ENCODE measurements at places on chromosomes 1 and 21.

GRCh38 chr1:84851839-84852238 lies 41.2 kb downstream of the LPAR3 start:
- DNase-seq, result no peak

GRCh38 chr1:38243106-38243505 lies 196.5 kb upstream of the POU3F1 start:
- DNase-seq, result peak; percentile 39

DNA sequence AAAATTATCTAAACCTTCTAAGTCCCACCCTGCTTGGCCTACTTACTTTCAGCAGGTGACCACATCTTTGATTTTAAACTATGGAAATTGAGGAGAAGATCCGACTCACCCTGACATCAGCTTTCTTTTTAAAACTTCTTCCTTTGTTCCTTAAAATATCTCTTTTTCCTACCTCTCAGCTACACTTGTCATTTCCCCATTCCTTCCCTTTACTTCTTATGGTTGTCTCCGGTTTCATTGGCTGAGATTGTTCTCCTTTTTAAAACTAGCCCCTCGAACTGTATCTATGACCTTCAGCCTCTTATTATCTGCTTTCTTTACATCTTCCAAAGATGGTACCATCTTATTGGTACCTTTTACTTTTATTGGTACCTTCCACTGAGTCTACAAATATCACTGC lies 87.8 kb upstream of the NRIP1 start:
- DNase-seq, result no peak

DNA sequence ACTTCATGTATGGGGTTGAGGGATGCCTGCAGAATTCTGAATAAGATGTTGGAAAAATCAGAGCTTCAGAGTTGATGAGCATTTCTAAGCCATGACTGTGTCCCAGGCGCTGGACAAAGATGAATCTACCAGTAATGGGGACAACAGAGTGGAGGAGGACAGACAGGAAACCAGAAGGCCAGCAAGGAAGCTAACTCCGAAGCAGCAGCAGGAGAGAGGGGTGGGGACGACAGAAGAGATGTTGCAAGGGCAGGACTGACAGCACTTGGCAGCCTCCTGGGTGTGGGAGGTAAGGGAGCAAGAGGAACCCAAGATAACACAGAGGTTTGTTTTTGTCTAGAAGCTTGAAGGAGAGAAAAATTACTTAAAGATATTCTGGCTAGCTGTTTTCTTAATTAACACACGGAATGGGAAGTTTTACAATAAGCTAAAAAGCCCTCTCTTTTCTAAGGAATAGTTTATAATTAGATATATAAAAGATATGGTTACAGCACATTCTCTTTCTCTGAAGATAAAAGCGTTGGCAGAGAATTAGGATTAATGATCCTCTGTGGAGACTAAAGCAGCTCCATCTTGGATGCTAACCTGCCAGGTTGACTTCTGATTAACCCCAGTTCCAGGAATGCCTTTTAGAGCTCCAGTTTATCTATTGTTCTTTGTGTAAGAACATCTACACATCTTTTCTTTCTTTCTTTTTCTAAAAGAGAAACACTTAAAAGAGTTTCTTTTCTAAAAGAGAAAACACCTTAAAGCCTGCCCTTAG lies 92.7 kb downstream of the TENT5C start:
- peak; percentile 53 for DNase-seq

DNA sequence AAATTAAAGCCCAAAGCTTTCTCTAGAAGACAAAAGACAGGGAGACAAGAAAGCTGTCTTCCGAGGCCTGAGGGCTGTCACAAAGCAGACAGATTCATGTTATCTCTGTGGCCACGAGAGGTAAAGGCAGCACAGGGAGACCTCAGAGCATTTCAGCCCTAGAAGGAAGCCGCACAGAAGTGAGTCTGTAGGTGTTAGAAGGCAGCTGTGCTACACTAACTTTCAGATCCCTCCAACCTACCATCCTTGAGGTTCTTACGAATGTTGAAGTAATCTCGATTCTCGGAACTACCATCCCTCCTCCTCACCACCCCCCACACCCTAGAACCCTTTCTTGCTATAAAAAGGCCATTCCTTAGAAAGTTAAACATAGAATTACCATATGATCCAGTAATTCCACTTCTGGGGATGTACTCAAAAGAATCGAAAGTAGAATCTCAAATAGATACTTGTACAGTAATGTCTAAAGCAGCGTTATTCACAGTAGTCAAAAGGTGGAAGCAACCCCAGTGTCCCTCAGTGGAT lies 21.5 kb upstream of the LYST start:
- no peak for DNase-seq

- peak; percentile 69 for DNase-seq
Observed at GRCh38 chr1:29698033-29698432, 461.7 kb downstream of the PTPRU start.

DNA sequence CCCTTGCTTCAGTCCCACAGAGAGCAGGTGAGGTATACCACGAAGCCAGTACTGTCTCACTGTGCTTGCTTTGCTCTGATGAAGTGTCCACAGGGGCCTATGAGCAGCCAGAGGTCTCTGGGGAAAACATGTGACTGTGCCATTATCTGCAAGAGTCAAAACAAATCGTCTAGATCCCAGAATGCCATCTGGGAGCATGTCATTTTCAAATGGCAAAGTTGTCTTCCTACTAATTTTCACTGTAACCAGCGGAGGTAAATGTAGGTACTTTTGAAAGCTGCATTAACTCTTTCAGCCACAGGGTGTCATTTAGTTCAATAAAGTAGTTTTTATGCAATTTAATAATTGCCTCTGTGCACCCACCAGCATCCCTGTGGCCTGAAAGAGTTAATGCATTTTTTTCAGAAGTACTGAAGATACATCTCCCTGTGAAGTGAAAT lies 173.6 kb upstream of the SGIP1 start:
- no peak for DNase-seq
